ENCODE measurements at places on chromosomes 3 and 15.

DNA sequence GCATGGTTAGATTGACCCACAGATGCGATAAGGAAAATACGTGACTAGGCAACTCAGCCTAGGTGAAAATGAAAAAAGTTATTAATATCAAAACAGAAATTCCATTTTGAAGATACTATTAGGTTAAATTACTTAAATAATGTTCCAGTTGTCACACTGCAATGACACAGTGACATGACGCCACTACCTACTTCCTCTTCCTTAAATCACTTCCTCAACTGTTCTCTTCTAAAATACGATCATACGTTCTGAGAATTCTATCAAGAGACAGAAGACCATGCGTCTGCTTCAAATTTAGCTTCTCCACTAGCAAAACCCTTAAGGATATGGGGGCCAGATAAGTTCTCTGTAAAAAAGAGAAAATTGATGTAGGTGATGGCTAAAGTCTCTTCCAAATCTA, 18.2 kb downstream of the CMTM6 start:
- no peak for DNase-seq

DNA sequence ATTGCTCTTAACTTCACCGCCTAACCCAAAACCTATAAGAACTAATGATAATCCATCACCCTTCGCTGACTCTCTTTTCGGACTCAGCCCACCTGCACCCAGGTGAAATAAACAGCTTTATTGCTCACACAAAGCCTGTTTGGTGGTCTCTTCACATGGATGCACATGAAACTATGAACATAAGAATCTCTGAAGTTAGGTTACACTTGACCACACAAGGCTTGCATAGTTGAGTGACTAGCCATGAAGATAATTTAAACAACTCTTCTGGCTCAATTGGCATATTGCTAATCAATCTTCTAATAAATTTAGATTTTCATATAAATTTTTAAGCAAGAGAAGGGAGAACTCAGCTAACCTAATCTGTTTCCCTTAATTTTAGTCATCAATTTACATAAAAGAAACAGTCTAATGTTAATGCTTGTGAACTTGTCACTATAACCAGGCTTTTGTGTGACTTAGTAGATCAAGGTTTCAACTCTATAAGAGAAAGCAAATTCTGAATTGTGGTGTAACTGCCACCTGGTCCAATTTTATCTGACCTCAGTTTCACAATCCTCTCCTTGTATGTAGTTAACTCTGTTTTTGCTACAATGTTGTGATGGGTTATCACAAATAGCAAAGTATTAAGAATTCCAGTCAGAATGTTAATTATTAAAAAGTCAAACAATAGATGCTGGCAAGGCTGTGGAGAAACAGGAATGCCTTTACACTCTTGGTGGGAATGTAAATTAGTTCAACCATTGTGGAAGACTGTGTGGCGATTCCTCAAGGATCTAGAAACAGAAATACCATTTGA, 82.0 kb downstream of the HHLA2 start:
- no peak for DNase-seq

- no peak for DNase-seq
Measured at GRCh38 chr15:96381463-96381862, 51.0 kb downstream of the NR2F2 start.

DNA sequence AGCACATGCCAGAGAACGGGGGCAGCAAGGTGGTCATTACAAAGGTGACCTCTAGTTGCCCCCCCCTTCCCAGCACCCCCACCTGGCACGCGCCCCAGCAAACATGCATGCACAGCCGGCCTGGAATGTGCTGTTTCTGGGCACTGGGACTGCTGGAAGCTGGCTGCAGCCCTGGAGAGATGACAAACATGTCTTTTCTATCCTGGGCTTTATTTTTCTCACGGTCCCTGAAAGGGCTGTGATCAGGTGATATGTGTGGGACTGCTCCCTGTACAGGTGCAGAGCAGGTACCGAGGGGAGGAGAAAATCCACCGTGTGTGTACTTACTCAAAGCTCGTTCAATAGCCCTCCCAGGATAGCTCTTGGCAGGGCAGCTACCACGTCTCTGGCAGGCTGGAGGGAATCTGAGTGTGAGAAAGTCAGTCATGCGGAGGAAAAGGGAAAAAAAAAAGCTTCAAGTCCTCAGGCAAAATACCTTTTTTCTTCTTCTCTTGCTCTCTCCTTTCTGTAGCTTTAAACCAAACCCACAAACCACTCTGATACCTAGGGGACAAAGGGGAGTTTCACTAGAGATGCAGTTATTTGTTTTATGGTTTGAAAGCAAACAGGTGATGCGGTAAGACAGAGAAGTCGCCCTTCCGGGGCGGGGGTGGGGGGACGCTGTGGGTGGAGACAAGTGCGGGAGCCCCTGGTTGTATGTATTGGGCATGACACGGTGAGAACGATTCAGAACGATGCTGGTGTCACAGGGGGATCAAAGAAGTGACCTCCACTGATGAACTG, 5.0 kb upstream of the HES1 start:
- peak; percentile 24 for DNase-seq

DNA sequence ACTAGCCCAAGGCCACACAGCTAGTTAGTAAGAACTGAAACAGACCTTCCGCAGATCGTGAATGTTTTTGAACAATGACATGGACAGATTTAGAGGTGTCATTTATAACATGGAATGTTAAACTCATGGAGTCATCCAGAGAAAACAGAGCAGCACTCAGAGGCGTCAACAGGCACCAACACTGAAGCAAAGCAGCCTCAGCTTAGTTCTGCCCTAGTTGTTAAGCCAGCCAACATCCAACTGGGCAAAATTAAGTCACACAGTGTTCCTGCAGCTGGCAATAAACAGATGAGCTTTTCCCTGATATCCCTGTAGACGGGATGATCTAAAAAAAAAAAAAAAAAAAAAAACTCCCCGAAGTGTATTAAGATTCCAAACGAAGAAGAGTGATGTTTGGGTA, 13.6 kb downstream of the DCLK3 start:
- no peak for DNase-seq

DNA sequence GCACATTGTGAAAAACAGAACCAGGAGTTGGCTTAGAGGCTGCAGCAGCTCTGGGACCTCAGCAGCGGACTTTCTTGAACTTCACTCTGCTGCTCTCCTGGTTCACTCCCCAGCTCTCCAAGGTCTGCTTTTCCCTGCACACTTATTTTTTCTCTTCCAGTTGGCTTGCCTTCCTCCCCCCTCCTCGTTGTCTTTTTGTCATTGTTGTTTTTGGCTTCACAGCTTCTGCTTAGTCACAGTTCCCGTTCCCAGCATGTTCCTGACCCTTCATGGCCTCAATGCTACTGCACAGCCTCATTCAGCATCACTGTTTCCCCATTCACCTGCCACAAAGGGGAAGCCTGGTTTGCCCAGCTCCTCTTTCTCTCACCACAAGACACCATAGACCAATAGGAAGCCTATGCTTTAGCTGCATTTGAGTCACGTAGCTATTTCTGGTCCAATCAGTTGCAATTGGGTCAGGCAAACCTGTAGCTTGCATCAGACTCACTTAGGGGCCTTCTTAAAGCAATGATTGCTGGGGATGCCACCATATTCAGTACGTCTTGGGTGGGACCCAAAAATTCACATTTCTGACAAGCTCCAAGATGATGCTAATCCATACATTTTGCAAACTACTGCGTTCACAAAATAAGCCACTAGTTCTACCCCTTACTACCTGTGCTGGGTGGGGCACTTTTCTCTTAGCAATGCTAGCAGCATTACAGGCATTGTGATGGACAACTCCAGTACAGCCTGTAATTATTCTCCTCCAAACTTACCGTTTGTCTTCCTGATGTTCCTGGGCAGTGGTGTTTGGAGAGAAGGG, 7.8 kb upstream of the SUMF1 start:
- DNase-seq: no peak

GRCh38 chr3:24479816-24480215, 14.8 kb downstream of the THRB start:
- DNase-seq: no peak

DNA sequence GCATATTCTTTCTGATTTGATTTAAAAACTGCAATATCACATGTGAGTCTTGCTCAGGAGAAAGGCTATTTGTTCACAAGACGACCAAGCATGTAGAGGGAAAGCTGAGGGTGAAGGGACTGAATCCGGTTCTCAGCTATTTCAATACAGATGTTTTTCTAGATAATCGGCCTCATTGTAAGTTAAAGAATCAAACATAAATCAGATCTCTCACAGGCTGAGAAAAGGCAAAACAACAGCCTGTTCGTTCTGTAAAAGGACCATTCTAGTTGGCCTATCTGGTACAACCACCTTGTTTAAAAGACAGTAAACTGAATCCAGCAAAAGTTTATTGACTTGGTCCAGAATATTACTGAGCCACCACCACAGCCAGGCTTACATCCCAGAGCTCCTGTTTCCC, 1045.7 kb upstream of the CFAP20DC start:
- DNase-seq: no peak

DNA sequence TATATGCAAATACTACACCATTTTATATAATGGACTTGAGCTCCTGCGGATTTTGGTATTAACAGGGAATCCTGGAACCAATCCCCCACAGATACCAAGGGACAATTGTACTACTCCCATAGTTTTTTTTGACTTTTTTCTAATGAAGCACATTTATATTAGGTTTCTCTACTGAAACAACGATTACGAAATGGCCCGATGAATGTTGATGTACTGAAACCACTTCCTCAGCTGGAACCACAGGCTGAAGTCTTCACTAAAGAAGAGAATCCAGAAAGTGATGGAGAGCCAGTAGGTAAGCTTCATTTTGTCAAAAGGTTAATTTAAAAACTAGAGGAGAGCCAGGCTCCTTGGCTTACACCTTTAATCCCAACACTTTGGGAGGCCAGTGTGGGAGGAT, 121.5 kb upstream of the LRRFIP2 start:
- no peak for DNase-seq

GRCh38 chr3:32469151-32469874, 33.3 kb downstream of the CMTM6 start:
- DNase-seq: no peak

- DNase-seq: no peak
Measured at GRCh38 chr3:160870327-160870726, 114.3 kb downstream of the PPM1L start.

GRCh38 chr3:136908297-136908696, 46.3 kb downstream of the NCK1 start:
- no peak for DNase-seq

DNA sequence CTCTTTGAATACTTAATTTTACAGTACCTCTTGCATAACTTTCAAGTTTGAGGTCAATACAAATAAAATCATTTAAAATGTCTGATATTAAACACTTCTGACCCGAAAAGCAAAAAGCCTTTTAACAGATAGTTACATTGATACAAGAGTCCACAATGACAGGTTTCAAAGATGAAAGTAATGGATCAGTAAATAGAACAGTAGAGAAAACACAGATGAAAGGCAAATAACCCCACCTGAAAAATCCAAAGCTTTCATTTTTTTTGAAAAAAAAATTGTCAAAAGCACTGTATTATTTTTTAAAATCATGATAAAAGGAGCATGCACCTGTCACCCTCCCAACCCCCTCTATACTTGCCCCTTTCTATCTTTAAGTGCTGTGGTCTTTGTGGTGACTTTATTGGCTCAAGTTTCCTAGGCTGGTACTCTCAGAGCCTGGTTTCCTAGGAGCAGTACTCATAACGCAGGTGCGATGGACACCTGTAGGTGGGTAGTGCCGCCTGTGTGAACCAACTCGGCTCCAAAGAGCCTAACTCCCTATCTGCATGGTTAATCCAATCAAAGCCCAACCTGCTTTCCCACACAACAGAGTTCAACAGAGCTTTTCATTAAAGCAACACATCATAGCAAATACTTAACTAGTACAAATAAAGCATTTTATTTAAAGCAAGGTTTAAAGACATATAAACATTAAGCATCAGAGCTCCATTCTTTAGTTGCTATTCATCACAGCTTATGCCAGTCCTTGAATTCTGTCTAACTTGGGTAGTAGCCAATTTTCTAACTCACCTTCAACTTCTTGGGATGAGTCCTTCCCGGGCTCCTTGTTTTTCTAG, 32.2 kb downstream of the LIPC start:
- DNase-seq: no peak

GRCh38 chr15:93929375-93930094, 301.8 kb upstream of the MCTP2 start:
- DNase-seq: no peak

DNA sequence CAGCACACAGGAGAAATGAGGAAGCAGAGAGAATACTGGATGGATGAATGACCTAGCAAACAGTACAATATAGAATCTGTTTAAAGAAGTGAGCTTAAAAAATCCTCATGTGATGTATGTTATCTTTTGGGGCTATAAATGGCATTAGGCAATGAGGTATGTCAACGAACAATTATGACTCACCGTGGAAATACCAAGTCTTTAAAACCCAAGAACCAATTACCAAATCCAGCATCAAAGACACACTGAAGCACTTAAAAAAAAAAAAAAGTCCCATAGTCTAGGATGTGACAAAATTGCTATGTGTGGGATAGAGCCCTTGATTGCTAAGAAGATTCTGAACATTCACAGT, 36.3 kb upstream of the HERC1 start:
- DNase-seq: no peak

DNA sequence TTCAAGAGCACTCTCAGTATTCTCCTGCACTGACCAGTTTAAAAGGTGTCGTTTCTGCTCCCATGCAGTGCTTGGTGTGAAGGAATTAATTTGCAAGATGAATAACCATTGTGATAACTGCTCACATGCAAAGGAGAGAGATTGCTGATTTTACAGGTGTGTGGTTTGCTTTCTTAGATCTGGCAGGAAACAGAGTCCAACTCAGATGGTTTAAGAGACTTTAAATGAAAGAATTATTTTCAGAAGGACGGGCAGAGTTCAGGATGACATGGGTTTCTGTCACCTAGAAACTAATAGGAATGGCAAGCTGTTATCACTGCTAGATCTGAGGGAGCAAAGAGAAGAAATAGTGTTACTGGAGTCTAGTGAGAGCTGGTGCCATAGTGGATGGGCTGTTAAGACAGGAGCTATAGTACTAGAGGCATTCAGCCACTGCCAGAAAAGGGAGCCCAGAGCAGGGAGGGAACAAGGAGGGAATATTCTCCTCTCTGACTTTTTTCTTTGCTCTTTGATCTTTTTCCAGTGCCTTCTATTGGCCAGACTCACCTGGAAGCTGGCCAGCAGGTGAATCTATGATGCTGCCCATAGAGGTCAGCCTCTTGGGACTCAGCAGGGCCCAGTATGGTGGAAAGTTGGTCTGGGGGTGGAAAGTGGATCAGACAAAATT, 14.9 kb downstream of the ATXN7 start:
- no peak for DNase-seq

GRCh38 chr15:77632534-77633133, at the start of gene LINGO1:
Gene LINGO1, minus strand, starts transcription at chr15:77632912. Its CDS starts 597 bp downstream, at chr15:77632315.
- DNase-seq: no peak

GRCh38 chr15:51641490-51642130, 19.0 kb upstream of the DMXL2 start:
- no peak for DNase-seq

All from hypothalamus (tissue), 51 donors.